Fibroblast of skin of right biceps (primary cell): ENCODE measurements at places on chromosomes 6 and 20.

GRCh38 chr20:10536531-10536930, 101.4 kb downstream of the SLX4IP start:
- no peak for DNase-seq

DNA sequence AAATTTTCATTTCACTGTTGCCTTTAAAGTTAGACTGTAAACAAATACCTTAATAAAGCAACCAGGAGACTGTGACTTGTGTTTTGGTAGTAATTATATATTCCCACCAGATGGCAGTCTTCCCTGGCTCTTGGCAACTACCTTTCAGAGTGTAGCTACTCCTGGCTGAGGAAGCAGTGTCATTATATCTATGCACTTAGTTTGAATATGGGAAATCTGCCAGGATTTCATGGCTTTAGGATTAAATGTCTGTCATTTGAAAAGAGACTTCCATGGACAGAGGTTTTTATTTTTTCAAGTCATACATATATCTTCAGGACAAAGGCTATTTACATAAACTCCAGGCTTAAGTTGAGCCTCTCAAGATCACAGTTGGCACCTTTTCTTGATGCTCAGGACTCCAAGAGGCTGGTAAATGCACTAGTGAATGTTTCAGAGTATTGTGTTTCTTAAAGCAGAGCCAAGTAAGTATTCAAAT, 160.1 kb downstream of the C6orf58 start:
- peak; percentile 68 for DNase-seq

DNA sequence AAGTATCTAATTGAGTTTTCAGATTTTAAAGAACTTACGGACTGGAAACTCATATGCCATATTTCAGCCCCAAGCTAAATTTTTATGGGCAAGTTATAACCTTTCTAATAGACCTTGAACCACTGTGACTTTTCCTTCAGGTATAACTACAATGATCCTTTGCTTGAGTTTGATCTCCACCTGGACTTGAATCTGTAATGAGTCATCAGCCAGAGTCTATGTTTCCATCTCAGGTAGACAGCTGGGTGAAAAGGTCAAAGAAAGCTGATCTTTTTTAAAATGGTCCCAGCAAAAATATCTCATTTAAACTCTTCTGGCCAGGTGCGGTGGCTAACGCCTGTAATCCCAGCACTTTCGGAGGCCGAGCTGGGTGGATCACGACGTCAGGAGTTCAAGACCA, 88.4 kb upstream of the SGK1 start:
- no peak for DNase-seq

GRCh38 chr6:148818939-148819575, 72.2 kb downstream of the UST start:
- no peak for DNase-seq

- DNase-seq = no peak
Measured at GRCh38 chr20:22572023-22572422, 12.3 kb downstream of the FOXA2 start.

DNA sequence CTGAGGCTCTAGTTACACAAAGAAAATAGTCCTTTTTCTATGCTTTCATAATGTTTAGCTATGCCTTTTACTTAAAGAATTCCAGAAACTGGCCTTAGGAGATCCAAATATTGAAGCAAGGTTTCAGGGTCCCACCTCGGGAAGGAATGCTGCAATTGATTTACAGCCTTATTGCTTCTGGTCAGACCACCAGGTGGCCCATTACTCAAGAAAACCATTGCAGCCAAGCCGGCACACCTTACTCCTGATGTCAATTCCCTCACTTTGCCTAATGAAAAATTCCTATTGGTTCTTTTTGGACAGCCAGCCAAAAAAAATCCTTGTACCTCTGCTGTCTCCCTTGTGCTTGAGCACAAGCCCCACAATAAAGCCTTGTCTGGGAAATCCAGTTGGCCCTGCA, 173.9 kb downstream of the LMBRD1 start:
- DNase-seq = no peak

GRCh38 chr6:104729433-104729832, 130.3 kb downstream of the HACE1 start:
- no peak for DNase-seq

GRCh38 chr6:82205930-82206392, 41.6 kb downstream of the IBTK start:
- DNase-seq = peak; percentile 17

DNA sequence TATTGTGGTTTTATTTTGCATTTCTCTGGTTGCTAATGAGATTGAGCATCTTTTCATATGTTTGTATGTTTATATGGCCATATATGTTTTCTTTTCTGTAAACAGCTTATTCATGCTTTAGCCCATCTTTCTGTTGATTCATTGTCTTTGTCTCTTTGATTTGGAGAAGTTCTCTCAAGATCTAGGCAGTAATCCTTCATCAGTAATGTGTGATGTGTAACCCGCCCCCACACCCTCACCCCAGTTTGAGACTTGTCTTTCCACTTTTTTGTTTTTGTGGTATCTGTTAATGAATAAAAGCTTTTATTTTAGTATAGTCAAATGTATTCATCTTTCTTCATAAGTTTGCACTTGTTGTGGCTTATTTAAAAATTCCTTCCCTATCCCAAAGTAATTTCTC, 26.0 kb downstream of the ZC3H12D start:
- no peak for DNase-seq

DNA sequence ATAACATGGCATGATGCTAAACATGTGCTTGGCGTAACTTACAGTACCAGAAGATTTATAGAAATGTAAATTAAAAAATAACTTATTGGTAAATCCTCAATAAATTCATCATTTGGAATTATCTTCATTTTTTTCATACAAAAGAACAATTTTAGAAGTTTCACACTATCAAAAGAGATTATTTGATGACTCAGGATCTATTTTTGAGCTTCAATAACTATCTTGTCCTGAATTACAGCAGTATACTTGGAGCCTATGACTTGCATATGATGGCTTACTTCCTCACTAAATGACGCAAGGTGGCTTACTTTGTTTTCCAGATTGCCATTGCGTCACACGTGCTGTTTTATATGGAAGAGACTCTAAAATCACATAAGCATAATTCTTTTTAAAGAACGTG, 49.2 kb downstream of the KHDRBS2 start:
- no peak for DNase-seq
